ENCODE measurements at places on chromosomes 5 and 9. TPM values are rescaled to one million over a fixed set of nuclear protein-coding genes. Genes with fewer than 3 reads are reported as not detected.

The BHMT gene
- not detected for total RNA-seq

The IL4 gene
- total RNA-seq = not detected

The PCDHA11 gene
- total RNA-seq = 0.28 TPM

The PCDHA5 gene
- total RNA-seq = 0.17 TPM

The RNF224 gene
- total RNA-seq = not detected

The KIF4B gene
- 0.17 TPM for total RNA-seq

The PCDHGB2 gene
- total RNA-seq = 0.51 TPM

The QSOX2 gene
- total RNA-seq = 20.1 TPM

The ZFP2 gene
- 1.0 TPM for total RNA-seq

The MEIKIN gene
- not detected for total RNA-seq

- DNase-seq = no peak
Measured at GRCh38 chr5:151619812-151620460, 28.8 kb upstream of the FAT2 start.

- no peak for DNase-seq
Measured at GRCh38 chr9:99466104-99466503, 244.0 kb downstream of the SEC61B start.

DNA sequence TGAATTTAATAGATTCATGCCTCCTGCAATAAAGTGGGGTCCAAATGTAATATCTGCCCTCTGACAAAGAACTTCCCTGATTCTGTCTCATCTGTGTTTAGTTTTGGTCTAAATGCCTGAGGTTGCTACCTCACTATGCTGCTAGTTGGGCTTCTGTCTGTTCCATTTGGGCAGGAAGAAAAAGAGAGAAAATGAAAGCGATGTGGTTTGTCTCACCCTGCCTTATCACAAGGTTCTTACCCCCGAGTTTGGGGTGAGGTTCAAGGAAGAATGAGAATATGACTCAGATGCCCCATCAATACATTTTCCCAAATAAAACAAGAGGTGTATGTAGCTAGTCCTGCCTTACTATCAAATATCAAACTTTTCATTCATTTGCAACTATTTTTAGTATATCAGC lies 132.1 kb upstream of the MTAP start:
- no peak for DNase-seq

GRCh38 chr5:150313501-150313900 lies 10.8 kb upstream of the ARSI start:
- no peak for DNase-seq

GRCh38 chr5:11482011-11482410 lies 422.2 kb downstream of the CTNND2 start:
- DNase-seq = no peak

- peak; percentile 91 for DNase-seq
Measured at GRCh38 chr9:34185778-34186551, 7.1 kb downstream of the UBAP1 start.

DNA sequence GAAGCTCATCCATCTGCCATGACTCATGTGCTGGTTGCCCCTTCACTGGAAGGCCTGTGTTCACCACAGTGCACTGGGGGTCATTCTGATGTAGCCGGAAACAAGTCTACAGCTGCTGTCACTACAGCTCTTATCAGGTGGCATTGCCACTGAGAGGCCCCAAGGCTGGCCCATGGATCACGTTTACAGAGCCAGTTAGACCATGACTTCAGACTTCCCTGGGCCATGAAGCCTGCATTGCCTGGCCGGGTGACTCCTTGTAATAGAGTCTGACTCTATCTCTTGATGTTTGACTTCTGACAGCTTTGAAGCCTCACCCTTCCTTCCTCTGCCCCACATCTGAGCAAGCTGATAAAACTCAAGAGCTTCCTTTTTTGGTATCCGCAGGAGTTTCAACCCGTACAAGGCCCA lies 473.5 kb upstream of the DAP start:
- no peak for DNase-seq

GRCh38 chr9:132762896-132763295 lies 92.6 kb downstream of the GTF3C4 start:
- no peak for DNase-seq

DNA sequence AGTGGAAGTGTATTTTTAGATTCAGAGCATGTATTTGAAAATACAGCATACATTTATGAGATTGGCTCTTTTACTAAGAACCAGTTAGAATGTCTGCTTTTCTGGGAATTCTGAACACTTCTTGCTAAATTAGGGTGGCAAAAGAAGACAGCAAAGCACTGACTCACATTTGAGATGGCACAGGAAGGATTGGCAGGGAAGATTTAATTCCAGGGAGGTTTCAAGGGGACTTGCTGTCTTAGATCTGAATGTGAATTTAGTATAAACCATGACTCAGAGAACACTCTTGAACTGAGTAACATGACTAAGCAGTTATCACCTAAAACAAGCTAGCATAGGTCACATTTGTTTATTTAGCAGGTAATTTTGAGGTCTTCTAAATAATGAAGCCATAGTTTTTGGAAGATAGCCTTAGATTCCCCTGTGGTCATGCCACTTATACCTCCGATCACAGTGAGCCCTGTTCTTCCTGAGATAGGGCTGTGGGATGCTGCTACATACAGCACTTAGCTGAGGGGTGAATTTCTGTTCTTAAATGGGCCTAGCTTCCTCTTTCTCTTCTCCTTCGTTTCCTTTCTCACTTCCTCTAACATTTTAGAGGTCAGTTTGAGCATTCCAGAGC lies 173.8 kb downstream of the PCSK1 start:
- DNase-seq = peak; percentile 30

DNA sequence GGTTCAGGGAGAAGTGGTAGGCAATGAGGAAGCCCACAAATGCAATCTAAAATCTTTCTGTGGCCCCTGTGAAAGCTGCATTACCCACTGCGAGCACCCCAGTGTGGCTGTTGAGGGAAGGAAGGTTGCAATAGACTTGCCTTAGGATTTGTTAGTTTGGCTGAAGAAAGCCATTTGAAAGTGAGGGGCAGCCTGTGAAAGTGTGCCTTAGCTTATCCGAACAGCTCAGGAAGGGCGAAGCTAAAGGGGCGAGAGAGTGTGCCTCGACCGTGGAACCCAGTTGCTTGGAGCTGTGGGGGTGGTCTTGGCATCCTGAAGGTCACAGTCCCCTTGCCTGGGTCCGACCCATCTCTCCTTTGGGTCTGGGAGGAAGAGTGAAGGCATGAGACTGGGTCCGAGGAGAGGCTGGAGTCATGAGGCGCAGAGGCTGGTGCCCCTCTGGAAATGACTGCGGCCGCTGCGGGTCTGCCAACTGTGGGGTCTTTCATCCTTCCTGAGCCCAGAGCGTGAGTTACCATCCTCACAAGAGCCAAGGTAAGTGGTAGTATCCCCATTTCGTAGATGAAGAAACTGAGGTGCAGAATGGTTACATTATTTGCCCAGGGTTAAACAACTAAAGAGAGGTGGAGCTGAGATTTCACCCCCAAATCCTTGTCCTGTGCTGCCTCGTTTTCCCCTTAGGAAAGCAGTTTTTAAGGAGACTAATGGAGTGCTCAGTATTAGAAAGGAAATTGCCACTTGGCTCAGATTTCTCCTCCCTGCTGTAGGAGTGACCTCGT lies 24.4 kb downstream of the SLC25A25 start:
- no peak for DNase-seq

GRCh38 chr5:140054086-140054689 lies 11.1 kb upstream of the NRG2 start:
- peak; percentile 81 for DNase-seq

DNA sequence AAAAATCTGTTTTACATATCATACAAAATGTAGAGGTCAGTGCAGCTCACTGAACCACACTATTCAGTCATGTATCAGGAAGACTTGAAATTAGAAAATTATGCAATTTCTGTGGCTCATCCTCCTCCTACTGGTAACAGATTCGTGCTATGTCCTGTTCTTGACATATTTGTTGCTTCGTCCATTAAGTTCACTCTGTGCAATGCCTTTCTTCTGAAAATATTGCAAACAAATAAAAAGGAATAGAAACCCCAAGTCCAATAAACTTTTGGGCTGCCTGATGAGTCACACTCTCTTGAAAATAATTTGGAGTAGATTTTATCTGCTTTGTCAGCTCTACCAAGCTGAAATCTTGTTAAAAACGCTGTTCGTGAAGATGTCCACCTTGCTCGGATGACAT lies 391.2 kb downstream of the RAB3C start:
- DNase-seq = no peak

DNA sequence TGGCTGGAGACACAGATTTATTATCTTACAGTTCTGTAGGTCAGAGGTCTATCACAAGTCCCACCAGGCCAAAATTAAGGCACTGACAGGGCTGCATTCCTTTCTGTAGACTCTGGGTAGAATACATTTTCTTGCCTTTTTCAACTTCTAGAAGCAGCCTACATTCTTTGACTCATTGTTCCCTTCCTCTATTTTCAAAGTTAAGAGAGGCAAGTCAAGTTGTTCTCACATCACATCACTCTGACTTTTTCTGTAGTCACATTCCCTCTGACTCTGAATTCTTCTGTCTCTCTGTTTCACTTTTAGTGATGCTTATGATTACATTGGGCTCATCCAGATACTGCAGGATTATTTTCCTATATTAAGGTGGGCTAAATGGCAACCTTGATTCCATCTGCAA lies 119.0 kb downstream of the MELK start:
- no peak for DNase-seq
